ENCODE measurements at places on chromosomes 3 and 15.

DNA sequence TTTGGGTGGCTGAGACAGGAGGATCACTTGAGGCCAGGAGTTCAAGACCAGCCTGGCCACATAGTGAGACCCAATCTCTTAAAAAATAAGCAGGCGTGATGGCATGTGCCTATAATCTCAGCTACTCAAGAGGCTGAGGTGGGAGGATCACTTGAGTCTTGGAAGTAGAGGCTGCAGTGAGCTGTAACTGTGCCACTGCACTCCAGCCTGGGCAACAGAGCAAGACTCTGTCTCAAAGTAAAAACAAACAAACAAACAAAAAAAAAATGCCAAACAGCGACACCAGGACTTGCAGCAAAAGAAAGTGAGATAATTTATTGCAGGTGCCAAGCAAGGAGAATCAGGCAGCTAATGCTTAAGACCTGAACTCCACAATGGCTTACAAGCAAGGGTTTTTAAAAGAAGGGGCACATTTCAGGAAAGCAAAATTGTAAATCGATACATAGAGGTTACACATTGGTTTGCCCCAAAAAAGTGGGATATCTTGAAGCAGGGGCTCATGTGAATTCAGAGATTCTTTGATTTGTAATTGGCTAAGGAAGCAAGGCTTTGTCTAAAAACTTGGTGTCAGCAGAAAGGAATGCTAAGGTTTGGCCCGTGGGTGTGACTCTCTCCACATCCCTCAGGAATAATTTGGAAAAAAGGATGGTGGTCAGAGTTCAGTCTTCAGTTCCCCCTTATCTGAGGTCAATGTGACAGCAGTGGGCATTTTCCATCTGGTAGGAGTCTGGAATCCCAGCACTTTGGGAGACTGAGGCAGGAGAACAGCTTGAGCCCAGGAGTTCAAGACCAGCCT is 5.2 kb upstream of the MPI start:
- no peak for DNase-seq

DNA sequence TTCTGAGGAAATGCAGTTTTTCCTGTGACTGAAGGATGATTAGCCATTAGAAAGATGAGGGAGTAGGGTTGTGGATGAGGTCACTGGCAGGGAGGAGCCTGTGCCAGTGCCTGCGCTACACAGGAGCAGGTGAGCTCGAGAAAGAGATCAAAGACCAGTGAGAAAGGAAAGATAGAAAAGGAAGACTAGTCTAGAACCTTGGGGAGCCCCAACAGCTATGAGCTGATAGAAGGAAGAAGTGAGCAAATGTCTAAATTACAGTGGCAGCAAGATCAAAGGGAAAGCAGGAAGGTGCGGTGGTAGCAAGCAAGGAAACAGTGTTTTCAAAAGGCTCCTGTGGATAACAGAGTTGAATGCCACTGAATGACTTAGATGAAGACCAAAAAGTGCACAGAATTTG is 39.6 kb downstream of the LNP1 start:
- DNase-seq: no peak

- DNase-seq: no peak
These were observed 123.2 kb upstream of the TBC1D5 start for GRCh38 chr3:17865631-17866030.

DNA sequence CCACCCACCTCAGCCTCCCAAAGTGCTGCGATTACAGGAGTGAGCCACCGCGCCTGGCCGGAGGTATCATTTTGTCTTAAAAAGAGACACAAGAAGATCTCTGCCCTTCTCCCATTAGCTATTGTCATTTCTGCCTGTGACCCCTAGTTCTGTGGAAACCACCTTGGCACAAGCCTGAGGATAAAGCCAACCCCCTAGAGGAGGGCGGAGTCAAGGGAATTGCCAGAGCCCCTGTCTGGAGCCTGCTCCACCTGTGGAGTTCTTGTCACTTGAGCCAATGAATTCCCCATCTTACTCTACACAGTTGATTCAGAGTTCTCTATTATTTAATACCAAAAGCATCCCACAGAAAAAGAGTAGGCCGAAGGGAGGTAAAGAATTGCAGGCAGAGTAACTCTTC is 34.9 kb upstream of the KLHL6 start:
- DNase-seq: no peak

- DNase-seq: no peak
These were observed 218.9 kb downstream of the CDIN1 start for GRCh38 chr15:36798366-36798765.

GRCh38 chr3:152159328-152159727 is 109.4 kb upstream of the MBNL1 start:
- no peak for DNase-seq

DNA sequence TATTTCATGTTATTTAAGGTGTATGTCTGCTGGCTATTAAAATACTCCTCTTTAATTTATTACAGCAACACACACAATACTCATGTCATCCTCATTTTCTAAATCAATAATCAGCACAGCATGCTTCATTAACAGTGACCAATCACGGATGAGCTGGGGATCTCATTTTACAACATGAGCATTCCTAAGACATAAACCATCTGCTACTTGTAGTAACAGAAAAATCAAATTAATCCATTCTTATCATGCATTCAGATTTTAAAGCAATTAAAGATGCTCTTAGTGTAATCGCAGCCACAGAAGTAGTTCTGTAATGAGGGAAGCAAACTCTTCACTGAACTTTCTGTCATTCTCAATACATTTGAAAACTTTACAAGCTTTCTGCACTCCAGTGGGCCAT is 191.1 kb downstream of the TBC1D5 start:
- DNase-seq: no peak

GRCh38 chr3:18422972-18423371 is 2.2 kb downstream of the SATB1 start:
- no peak for DNase-seq

DNA sequence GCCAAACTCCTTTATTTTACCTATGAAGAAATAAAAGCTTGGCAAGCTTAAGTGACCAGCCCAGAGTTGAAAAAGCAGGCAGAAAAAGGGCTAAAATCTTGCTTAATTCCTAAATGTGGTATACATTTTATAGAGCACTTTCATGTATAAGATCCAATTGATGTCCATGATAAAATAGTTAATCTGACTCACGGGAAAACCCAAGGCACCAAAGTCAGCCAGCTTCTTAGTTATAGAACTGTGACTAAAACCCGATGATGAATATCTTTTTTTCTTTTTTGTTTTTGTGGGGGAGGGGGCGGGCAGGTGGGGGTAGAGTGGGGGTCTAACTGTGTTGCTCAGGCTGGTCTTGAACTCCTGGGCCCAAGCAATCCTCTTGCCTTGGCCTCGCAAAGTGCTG is 71.4 kb downstream of the PEAK1 start:
- DNase-seq: no peak

- no peak for DNase-seq
These were observed 159.3 kb upstream of the DPH6 start for GRCh38 chr15:35705030-35705883.

- DNase-seq: no peak
These were observed 110.7 kb upstream of the C2CD4B start for GRCh38 chr15:62275831-62276230.

GRCh38 chr3:47464588-47464987 is 11.2 kb downstream of the SCAP start:
- DNase-seq: no peak

- no peak for DNase-seq
These were observed 21.2 kb downstream of the ATP11B start for GRCh38 chr3:182814419-182815062.

DNA sequence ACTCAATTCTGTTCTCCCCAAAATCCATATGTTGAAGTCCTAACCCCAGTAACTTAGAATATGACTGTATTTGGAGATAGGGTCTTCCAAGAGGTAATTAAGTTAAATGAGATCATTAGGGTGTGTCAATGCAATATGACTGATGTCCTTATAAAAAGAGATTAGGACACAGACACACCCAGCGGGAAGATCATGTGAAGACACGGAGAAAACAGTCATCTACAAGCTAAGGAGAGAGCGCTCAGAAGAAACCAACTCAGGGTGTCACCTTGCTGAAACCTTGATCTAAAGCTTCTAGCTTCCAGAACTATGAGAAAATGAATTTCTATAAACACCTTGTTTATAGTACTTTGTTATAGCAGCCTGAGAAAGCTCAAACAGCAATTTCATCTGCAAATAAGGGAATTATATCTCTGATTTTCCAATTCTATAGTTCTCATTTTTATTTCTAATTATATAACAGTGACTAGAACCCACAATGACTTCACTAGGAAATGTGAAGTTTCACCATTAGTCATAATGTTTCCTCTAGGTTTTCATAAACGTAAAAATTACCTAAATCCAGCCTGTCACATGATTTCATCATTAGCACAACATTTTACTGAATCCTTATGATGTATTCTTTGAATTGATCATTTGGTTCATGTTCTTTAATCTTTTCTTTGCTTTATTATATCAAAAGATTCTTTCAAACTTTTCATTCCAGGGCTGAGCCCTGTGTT is 459.1 kb upstream of the MDFIC2 start:
- DNase-seq: no peak

GRCh38 chr3:121747976-121748375 is 1.6 kb downstream of the GOLGB1 start:
- no peak for DNase-seq

GRCh38 chr3:69463531-69463930 is 77.6 kb upstream of the FRMD4B start:
- no peak for DNase-seq

- DNase-seq: no peak
These were observed 763.3 kb upstream of the CFAP20DC start for GRCh38 chr3:59813148-59813538.

DNA sequence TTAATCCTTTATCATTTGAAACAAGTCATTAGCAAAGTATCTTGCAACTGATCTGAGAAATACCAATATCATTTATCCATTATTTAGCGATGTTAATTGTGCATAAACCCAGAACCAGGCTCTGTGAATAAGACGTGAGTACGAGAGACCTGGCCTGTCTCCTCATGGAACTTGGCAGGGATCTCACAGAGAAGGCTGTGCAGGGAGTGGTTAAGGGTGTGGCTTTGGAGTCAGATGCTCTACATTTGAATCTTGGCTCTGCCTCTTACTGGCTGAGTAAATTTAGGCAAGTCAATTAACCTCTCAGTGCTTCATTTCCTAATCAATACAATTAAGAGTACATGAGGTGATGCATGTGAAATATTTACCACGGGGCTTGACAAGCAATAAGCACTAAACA is 39.9 kb upstream of the TBL1XR1 start:
- no peak for DNase-seq

DNA sequence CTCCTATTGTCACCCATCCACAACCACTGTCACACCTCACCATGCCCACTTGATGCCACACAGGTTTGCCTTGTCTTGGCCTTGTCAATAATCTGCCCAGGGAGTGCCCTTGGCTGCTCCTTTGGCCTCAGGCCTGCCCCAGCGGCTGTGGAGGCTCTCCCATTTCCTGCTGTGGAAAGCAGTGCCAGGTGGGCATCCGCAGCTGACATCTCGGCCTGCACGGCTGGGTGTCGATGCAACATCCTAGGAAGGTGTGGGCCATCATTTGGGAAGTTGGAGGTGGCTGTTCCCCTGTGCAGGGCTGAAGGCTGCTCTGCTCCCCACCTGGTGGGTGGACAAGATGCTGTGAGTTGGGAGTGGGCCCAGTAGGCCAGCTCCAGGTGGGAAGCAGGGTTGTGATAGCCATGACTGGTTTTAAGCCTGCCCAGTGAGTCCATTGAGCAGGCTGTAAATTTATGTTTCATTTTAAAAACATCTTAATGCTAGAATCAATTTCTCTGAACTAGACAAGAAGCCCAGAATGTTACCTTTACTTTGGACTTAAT is 12.5 kb downstream of the DNAH1 start:
- DNase-seq: no peak

DNA sequence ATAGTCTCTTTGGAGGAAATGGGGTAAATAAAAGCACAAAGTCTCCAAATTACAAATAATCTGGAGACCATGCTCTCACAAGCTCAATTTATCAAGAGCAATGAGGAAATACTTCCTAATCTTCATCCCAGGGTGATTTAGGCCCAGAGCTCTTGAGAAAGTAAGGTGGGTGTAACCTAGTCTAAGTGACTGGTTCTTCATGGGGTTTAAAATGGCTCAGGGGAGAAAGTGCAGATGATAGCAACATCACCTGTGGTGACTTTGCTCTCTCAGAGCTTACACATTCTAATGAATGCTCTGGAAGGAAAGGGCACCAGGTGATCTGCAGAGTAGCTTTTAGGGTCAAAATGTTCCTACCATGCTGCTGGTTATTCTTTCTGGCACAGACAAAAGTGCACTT is 118.4 kb upstream of the TP63 start:
- DNase-seq: no peak

DNA sequence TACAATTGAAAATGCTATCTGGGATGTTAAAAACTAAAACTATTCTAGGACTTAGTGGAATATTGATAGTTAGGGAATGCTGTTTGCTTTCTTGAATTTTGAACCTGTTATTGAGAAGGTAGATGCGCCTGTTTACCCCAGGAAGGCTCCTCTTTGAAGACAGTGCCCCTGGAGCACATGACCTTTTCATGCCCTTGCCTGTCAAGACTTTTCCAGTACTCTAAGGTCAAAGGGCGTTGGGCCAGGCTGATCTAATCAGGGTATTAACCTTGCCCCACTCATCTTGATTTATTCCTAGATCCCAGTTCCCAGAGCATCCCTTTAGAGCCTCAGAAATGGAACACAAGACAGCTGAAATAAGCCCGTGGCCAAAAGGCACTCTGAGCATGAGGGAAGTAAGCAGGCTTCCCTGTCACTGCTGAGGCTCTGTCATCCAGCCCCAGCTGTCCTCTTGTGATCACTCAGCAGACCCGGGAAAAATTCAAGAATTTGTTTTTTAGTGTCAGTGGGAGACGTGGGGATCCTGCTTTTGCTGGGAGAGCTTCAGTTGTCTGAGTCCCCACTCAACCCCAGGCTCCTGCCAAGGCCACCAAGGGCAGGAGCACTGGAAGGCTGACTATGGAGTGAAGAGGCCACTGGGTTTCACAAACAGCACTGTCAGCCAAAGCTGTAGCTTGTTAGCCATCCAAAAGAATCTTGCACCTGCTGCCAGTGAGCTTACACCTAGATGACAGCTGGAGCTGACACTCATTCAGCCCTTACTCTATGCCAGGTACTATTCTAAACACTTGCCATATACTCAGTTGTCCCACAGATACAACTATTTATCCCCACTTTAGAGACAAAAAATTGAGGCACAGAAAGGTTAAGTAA is 169.0 kb downstream of the PGPEP1L start:
- DNase-seq: no peak

DNA sequence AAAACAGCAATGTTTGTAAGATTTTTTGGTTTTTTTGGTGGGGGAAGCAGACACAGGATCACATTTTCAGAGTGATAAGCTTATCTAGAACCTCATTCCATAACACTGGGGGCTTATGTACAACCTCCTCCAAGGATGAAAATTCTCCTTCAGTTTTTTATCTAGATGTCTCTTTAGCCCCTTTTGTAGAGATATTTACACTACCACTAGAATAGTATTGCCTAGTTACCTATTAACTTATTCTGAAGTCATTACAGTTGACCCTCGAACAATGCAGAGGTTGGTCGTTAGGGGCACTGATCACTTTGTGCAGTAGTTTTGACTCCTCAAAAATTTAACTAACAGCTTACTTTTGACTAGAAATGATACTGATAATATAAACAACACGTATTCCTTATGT is 32.8 kb downstream of the IFT57 start:
- no peak for DNase-seq

Data from effector memory CD8-positive, alpha-beta T cell (primary cell).